ENCODE measurements at places on chromosomes 12 and 14.

- DNase-seq, result no peak
Measured at GRCh38 chr12:54191126-54191525, 2.3 kb upstream of the SMUG1 start.

DNA sequence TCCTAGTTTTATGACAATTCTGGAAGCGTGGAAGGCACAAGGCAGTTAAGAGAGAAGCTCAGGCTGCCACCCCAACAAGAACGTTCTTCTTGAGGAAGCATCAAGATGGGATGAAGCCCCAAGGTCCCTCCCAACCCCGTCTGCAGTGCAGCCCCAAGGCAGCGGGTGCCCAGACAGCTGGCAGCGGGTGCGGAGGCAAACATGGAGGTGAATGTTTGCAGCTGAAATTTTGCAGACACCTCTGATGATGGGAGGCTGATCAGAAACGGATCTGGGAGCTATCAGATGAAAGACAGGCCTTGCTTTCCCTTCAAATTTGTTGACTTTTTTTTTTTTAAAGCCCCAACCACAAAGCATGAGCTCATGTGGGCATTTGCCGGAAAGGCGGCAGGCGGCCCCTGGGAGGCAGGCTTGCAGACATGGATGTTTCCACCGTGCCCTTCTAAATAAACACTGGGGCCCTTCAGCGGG, 230.7 kb upstream of the RTL1 start:
- DNase-seq, result no peak

DNA sequence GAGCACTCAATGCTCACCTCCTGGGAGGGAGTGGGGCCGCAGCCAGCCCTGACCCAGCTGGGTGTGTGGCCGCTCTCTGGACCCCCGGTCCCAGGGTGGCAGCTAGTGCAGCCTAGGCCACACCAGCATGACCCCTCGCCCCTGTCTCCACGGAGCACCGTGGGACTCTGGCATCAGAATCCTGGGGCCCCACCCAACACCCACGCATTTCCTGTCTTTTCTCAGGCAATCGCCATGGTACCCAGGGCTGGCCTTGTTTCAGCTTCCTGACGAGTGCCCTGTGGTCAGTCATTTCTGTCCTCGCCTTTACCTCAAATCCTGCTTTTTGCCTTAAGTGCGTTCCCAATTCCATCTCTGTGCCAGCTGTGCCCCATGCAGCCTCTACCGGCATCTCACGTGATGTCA, 15.9 kb downstream of the PACS2 start:
- no peak for DNase-seq

DNA sequence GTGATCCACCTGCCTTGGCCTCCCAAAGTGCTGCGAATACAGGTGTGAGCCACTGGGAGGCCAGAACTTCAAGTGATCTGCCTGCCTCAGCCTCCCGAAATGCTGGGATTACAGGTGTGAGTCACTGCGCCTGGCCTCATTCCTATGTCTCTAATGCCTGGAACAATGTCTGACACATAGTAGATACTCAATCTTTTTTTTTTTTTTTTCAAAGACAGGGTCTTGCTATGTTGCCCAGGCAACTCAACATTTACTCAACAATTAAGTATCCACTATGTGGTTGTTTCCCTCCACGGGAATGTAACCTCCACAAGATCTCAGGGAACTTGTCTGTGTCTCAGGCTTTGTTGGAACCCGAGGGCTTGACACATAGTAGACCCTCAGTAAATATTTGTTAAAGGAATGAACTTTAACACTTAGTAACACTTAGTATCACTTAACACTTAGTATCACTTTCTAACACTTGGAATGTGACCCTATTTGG, 3.0 kb upstream of the TMEM120B start:
- no peak for DNase-seq

DNA sequence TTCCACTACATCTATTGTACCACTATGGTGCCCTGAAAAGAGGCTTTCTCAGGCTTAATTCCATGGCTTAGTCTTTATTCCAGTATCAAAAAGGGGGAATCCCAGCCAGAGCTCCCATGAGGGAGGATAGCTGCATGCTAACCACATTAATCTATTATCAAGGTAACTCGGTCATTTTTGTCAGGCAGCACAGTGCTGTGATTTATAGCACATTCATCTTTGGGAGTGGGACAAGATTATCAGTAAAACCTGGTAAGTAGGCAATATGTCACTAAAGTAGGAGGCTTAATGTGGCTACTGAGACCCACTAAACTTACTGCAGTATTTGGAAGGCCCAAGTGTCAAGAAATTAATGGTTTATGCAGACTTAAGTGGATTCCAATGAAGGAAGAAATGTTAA, 58.9 kb downstream of the DAD1 start:
- DNase-seq, result no peak

DNA sequence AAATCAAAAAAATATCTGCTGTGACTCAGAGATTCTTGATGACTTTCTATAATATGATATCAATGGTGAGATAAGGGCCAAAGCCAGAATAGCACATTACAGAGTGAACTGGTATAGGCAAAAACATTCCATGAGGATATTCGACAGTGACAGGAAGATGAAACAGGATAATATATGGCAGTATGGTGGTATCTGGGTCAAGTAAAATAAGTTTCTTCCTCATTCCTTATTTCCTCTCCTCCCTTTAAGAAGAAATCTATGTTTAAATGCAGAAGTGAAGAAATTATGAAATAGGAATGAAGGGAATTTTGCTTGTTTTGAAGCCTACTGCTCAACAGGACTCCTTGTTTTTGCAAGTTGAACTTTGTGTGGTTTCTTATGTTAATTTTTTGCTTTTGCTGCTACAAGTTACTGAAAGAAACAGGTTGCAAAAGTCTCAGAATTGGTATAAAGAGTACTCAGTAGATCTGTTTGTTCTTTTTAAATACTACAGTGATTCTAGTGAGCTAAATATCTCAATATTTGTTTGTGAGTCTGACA, 7.0 kb downstream of the ACSS3 start:
- no peak for DNase-seq

GRCh38 chr12:27207615-27208413, 36.3 kb upstream of the STK38L start:
- DNase-seq, result no peak

- DNase-seq, result no peak
Measured at GRCh38 chr12:130973906-130974305, 20.2 kb downstream of the ADGRD1 start.

DNA sequence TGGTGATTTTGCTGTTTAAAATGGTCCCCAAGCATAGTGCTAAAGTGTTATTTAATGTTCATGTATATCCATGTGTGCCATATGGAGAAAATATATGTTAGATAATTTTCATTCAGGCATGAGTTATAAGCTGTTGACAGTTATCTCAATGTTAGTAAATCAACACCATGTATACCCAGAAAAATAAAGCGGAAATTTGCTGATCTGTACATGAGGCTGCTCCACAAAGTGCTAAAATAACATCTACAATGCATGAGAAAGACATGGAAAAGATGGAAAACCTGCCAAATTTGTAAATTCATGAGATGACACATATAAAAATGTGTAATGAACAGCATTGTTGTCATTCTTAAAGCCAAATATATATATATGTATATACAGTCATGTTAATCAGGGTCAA, 1199.2 kb downstream of the FSCB start:
- DNase-seq, result no peak

GRCh38 chr14:104309657-104310369, 171.4 kb downstream of the KIF26A start:
- no peak for DNase-seq

GRCh38 chr14:101110729-101111619, 207.5 kb upstream of the RTL1 start:
- peak; percentile 11 for DNase-seq

DNA sequence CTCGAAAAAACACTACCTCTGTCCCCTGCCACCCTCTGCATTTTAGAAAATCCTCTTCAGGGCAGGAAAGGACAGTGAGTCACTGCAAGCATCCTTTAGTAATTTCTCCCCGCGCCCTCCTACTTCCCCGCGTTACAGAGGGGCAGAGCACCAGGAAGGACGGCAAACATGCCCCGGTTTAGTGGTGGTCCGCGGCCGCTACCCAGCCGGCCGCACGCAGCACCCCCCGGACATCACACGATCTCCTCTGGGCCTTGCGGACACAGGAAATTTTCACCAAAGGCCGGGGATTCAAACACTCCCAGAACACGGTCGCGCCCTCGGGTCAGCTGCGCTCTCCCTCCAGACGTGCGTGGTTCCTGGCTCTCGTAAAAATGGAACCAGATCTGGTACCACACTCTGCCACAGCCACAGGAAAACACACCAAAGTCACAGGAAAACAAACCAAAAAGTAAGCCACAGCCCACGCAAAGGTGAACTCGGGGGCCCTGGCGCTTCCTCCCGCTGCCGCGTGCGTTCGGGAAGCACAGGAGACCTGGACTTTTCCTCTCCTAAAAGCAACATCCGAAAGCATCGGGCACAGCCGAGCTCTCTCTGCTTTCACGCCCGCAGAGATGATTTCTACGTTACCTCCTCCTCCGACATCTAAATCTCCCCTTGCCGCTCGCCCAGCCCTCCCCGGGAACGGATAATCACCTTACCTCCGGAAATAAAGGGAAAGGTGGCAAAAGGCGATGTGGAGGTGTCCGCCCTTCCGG, 839 bp downstream of the SLC38A1 start:
- DNase-seq, result no peak

DNA sequence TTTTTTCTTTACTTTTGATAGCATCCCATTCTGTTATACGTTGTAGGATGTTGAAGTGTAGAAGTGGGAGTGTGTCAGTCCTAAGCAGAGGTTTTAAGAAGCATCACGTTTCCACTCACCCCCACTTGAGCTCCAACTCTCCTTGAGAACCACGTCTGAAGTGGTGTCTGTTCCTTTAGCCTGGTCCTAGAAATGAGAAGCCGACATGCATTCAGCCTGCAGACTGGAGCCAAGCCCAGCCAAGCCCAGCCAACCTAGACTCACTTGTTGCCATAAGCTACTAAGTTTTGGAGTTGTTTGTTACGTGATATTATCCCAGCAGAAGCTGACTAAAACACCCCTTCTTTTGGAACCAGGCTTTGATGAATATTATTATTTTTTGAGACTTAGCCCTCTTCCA, 4.4 kb upstream of the ELK3 start:
- no peak for DNase-seq

DNA sequence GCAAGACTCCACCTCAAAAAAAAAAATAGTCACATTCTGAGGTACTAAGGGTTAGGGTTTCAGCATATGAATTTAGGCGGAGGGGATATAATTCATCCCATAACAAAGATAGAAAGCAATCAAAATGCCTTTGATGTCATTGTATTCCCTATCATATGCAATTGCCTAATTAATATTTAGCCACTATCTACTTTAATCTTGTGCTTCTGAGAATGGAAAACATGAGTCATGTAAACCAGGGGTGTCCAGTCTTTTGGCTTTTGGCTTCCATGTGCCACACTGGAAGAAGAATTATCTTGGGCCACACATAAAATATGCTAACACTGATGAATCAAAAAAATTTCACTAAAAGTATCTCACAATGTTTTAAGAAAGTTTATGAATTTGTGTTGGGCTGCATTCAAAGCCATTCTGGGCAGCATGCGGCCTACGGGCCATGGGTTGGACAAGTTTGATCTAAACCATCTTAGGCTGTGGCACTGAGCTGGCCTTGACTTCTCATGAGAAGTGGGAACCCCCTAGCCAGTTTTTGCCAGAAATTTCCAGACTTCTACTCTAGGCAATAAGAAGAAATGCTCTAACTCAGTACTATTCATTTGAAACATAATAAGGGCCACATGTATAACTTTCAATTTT, 219.8 kb downstream of the PTPRO start:
- no peak for DNase-seq

GRCh38 chr12:91824991-91825390, 320.7 kb downstream of the BTG1 start:
- DNase-seq, result no peak

Measured in neural crest cell (in vitro differentiated cells).